ENCODE measurements at places on chromosomes 2 and 18.
A peak's percentile ranks its signal among the peaks of the same experiment; 100 is the strongest.

DNA sequence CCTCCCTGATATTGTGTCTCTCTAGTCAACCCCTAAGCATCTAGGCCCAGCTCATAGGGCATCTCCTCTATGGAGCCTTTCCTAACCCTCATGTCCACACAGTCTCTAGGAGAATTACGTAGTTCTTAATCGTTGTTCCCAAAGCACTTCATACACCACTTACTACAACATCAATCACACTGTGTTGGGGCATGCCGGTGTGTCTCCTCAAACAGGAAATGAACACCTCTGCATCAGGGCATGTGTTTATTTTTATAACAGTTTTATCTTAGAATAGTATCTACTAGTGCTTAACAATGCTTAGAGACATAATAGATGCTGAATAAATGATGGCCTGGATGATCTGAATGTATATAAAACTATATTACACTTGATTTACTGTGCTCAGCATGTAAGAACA is 19.7 kb downstream of the CYP1B1 start:
- DNase-seq: no peak

DNA sequence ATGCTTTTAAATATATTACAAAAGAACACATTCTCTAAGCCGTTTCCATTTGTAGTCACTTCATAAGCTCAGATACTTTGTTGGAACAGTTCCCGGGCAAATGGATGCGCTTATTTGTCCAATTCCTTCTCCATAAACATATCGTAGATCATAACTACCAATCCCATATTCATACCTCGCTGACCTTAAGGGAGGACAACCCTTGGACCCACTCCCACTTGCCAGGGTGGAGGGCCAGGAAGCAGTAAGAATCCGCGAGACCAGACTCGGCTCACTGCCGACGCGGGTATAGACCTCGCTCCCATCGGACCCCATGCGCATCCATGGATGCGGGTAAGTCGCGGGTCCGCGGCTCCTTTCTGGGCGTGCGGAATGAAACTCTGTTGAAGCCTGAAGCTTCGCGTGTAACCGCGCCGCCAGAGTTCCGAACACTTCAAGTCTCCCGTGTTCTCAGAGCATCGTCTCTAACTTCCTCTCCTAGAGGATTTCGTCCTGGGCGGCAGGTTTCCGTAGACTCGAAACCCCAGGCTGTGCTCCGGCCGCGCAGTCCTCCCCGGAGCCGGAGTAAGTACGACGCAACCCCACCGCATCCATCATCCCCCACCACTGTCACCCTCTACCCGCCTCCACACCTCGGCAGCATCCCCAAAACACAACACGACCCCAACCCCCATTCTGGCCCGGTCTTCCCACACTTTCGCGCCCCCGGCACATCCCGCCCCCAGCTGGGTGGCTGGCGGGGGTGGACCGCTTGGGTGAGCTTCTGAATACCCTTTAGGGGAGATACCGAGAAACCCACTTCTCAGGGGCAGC is 1.1 kb downstream of the DSC3 start:
- no peak for DNase-seq

DNA sequence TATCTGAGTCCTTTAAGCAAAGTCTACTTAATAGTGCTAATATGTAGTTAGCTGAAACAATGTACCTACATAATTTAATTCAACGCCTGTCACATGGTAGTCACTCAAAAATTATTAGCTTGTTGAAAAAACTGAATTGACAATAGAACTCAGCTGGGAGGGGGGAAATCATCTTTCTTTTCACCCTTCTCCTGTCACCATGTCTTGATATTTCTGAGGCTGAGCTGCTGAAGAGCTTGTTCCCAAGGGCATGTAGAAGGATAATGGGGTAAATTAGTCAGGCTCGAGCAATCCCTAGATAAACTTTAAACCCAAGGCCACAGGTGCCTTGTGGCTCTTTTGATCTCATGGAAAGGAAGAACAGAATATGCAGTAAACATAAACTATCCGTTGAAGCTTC is 339.6 kb upstream of the LRATD1 start:
- no peak for DNase-seq

DNA sequence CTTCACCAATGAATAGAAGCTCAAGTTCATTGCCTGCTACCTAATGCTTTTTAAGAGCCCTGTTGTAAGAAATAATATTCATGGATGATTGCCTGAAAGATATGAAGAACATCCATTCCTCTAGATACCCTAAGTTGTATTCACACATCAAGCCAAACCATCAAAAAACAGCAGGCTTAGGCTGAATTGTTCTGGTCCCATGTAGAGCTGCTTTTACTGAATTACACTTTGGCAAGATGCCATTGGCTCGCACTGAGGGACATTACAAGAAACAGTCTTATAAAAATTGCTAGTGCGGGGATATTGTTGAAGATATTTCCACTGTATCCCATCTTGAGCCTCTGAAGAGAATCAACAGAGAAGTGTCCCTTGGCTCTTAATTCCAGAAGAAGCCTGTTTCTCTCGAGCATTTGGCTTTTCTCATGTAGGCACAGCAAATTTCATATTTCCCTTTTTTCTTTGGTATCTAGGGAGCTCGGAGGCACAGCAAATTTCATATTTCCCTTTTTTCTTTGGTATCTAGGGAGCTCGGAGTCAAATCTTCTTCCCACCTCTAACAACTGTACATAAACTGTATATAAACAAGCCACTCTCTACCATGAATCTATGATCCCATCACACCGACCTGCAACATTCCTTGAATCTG is 107.5 kb downstream of the COLEC12 start:
- DNase-seq: no peak

- DNase-seq: no peak
Observed at GRCh38 chr2:180246268-180246667, 239.2 kb upstream of the CWC22 start.

DNA sequence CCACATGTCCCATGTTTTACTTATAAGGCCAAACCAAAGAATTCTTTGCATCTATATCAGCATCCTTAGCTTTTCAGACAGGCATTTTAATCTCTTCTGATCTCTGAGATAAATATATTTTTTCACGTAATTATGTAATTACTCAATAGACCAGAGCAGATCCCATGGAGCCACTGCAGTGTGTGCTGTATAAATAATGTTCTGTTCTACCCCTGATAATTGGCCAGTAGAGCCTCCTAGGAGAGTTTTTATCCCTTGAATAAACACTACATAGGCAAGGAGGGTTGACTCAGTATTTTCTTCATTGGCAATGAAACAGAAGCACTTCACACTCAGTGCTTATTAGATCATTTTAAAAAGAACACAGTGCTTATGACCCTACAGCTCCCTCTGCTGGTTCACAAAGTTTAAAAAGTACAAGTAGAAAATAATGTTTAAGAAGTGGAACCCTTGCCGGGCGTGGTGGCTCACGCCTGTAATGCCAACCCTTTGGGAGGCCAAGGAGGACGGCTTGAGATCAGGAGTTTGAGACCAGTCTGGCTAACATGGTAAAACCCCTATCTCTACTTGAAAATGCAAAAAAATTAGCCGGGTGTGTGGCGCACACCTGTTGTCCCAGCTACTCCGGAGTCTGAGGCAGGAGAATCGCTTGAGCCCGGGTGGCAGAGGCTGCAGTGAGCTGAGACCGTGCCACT is 91.9 kb downstream of the PPP1R1C start:
- DNase-seq: no peak

GRCh38 chr2:173414823-173415322 is 60.2 kb downstream of the CDCA7 start:
- DNase-seq: no peak

GRCh38 chr18:10519999-10520935 is 5.6 kb upstream of the NAPG start:
- peak; percentile 4 for DNase-seq

DNA sequence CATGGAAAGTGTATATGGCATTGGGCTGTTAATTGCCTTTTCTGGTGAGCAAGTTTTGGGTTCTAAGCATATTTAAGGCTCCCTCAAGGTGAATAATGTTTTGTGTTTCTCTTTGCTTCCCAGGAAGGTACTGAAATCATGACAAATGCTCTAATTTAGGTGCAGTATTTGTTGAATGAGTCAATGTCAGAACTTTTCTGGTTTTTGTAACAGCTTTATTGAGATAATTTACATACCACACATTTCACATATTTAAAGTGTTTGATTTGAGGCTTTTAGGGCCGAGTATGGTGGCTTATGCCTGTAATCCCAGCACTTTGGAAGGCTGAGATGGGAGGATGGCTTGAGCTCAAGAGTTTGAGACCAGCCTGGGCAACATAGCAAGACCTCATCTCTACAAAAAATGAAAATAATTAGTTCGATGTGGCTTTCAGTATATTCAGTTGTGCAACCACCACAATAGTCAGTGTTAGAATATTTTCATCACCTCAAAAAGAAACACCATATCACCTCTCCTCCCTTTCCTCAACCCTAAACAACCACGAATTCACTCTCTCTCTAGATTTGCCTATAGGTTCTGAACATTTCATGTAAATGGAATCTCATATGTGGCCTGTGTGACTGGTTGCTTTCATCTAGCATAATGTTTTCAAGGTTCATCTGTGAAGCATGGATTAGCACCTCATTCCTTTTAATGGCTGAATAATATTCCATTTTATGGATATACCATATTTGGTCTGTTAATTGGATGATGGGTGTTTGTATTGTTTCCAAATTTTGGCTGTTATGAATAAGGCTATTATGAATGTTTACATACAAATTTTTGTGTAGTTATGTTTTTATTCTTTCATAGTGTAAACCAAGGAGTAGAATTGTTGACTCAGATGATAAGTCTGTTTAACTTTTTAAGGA is 54.9 kb downstream of the MGAT5 start:
- DNase-seq: no peak

- no peak for DNase-seq
Observed at GRCh38 chr2:98394595-98395153, 48.4 kb downstream of the CNGA3 start.

GRCh38 chr18:79467126-79467525 is 71.4 kb downstream of the NFATC1 start:
- no peak for DNase-seq

DNA sequence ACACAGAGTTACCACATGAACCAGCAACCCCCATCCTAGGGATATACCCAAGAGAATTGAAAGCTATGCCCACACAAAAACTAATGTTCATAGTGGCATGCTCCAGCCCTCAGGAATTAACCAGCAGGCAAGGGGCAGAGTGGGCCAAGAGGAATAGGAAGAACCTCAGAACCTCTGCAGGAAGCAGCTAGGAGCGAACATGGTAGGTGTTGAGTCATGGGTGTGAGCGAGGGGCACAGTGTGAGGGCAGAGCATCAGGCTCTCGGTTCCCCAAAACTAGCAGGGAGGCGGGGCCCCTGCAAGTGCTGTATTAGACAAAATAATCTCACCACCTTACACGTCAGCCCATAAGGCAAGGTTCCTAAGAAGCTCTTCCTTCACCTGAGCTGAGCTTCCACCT is 5.6 kb upstream of the RUFY4 start:
- no peak for DNase-seq
